ENCODE measurements at places on chromosomes 6 and 20.
A peak's percentile ranks its signal among the peaks of the same experiment; 100 is the strongest.

- no peak for DNase-seq
Observed at GRCh38 chr6:96925290-96925687, 761 bp downstream of the KLHL32 start.

DNA sequence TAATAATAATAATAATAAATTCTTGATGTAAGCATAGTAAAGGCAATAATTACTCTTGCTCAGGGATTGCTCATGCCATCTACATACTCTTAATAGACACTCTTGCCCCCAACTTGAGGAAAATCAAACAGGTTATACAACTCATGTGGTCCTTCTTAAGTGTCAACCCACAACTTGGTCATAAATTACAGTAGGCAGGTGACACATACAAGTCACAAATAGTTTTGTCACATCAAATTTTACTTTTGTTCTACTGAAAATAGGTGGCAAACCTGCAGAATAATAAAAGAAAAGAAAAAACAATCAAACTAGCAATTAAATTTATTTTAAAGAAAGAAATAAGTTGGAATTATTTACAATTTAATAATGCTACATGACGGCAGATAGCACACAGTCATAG, 1.6 kb downstream of the ME1 start:
- no peak for DNase-seq

DNA sequence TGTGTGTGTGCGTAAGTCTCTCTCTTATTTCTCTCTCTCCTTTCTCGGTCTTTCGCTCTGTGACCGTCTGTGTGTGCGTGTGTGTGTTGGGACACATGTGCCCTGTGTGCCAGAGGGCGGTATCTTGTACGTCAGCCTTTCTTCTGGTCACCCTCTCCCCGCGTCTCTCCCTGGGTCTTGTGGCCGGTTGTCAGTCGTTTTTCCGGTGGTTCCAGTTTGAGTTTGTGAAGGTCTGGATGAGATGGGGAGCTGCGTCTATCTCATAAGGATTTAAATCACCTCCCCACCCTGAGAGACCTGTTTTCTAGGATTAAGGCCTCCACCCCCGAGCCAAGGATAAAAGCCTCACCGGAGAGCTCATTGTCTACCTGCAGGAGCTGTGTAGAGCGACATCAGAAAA, 295.5 kb upstream of the ZNF337 start:
- DNase-seq = no peak

- DNase-seq = no peak
Observed at GRCh38 chr6:109081026-109081425, 13.6 kb downstream of the SESN1 start.

- no peak for DNase-seq
Observed at GRCh38 chr6:139372326-139373153, 1.9 kb downstream of the CITED2 start.

- no peak for DNase-seq
Observed at GRCh38 chr20:51600016-51600420, 57.5 kb upstream of the NFATC2 start.

DNA sequence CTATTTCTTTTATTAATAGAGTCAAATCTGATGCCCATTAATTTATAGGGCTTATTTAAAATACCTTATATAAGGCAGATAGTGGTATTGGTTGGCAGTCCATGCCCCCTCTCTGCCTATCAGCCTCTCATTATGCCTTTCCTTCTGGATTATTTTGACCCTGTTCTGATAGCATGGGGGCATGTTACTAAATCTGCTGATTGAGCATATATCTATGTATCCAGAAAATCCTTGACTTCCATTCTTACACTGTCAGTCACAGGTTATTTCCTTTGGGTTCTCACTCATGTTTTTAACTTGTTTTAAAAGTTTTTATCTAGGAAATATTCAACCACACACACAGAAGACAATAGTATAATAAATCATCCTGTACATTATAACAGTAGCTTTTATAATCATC, 1184.9 kb downstream of the HACE1 start:
- DNase-seq = no peak

GRCh38 chr20:64000906-64001305, 20.0 kb downstream of the PRPF6 start:
- DNase-seq = no peak

DNA sequence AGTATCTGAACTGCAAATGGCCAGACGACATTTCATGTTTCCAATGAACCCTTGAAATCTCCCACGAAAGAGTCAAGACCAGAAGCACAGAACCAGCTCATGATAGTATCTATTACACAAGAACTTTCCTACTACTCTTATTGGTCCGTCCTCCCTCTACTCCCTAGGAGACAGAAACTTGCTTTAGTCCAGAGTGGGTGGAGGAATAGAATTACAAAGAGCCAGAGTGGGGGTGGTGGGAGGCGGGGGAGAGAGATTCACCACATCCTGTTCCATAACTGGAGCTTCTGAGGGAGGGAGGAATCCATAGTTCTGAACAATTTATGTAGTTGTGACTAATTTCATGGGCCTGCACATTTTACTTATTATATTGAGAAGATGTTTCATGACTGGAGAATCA, 18.5 kb upstream of the WFDC10A start:
- DNase-seq = peak; percentile 87

DNA sequence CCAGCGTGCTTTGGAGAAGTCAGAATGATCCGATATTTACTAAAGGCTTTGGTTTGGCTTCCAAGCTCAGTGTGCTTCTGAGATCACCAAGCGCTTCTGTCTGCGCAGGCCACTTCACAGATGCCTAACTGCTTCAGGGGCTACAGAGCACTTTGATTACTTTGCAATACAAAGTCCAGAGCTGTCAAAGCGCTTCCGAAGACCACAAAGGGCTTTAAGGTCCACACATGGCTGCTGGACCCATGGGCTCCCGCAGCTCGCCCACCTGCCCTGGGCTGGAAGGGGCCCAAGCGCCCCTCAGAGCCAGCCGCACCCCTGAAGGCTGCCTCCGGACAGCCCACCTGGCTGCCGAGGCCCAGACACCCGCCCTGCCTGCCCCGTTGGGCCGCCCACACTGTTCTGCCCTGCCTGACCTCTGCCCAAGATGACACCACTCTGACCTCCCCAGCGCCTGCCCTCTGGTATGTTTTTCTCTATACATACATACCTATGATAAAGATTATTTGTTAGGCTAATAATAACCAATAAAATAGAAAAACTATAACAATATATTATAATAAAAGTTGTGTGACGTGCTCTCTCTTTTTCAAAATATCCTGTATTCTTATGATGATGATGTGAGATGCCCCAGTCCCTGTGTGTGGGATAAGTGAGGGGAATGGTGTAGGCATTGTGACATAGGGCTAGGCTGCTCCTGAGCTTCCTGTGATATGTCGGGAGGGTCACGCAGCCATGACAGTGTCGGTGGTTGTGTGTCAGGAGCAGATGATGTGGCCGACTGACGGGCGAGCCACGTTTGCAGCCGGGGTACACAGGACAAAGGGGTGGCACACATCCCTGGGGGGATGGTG, 22.6 kb downstream of the DYNLT1 start:
- no peak for DNase-seq

- no peak for DNase-seq
Observed at GRCh38 chr20:10225439-10226060, 6.9 kb downstream of the SNAP25 start.

DNA sequence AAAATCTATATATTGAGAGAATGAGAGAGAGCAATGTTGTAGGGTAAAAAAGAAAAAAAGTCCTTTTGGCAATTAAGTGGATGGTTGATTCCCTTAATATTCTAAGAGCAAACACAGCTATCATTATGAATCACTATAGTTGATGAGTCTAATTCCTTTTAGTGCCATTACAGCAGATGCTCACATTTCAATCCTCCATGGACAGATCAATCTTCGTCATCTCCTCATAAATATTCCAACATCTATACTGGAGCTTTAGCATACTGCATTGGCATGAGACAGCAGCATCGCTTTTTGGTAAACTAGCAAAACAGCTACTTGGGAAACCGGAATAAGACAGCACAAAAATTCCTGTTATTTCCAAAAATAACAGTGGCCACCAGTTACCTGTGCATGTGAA, 796.7 kb downstream of the QKI start:
- no peak for DNase-seq

DNA sequence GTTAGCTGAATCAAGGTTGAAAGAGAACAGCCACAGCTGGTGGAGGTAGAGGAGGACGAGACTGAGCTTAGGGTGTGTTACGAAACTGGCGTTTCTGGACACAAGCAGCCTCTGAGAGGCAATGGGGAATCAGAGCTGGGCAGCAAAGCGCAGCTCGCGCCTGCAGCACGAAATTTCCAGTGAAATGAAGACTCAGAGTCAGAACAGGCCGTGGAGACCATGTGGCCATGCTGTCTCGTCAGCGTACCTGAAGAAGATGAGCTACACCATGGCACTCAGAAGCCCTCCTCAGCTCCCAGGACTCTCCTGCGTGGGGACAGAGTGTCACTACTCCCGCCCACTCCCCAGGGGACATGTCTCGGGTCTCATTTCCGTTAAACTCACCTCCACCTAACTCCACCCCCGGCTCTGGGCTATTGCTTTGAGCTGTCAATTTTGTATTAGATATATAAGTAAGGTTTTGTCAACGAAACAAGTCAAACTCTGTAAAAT, 256.9 kb downstream of the ERMARD start:
- no peak for DNase-seq

DNA sequence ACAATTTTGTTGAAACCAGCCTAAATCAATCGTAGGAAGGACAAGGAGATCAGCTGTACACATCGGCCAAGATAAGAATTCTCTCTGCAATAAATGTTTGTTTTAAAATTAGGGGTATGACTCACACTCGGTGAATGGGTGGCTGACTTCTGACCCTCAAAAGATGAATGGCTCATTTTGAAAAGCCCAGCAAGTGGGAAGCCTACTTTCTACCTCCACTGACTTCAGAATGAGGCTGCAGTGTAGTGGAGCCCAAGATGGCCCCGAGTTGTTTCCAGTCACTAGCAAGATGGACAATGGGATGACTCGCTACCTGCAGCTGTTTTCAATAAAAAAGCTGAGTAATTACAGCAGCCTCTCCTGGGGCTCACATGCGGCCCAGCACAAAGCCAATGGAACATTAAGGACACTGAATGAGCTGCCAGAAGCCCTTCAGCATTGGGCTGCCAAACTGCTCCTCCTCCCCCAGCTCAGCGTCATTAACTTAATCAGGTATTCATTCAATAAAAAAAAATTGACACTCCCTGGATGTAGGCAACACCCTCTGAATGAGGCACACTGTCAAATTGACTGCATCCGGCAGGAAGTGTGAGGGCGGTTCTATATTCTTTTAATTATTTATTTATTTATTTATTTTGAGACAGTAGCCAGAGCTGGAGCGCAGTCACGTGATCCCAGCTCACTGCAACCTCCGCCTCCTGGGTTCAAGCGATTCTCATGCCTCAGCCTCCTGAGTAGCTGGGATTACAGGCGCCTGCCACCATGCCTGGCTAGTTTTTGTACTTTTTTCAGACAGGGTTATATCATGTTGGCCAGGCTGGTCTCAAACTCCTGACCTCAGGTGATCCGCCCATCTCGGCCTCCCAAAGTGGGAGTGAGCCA, 107.3 kb downstream of the GMPR start:
- peak; percentile 75 for DNase-seq

DNA sequence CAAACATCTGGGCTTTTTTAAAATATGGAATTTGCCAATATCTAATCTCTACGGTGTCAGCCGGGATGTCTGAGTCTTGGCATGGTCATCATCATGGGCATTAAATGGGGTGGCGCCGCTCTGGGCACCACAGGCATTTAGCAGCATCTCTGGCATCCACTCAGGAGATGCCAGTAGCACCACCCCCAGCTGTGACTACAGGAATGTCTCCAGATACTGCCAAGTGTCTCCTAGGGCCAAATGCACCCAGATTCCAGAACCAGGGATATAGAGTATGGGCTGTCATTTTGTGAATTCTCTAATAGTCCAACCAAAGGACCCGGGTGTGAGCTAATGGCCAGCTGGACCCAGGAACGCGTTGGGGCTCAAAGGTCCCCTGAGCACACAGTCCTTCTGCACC, 361.0 kb downstream of the TAF4 start:
- DNase-seq = peak; percentile 43

GRCh38 chr6:22886650-22887581, 317.6 kb downstream of the HDGFL1 start:
- DNase-seq = peak; percentile 32

DNA sequence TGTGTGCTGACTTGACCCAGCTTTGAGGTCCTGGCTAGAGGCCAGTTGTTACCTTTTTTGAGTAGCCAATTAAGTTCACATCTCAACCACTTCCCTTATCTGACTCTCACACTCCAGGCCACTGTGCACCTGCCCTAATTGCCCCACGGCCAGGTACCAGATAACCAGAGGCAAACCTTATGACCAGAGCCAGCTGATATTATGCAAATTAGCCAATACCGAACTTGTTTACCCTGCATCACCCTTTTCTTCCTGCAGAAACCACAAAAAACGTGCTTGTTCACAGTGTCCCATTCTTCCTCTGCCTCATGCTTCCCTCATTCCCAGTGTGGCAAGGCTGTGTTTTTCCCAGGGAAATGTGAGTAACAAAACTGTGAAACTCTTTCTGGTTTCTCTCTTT, 89.3 kb downstream of the HTR1B start:
- no peak for DNase-seq

GRCh38 chr6:14423955-14424354, 306.4 kb downstream of the CD83 start:
- DNase-seq = no peak

DNA sequence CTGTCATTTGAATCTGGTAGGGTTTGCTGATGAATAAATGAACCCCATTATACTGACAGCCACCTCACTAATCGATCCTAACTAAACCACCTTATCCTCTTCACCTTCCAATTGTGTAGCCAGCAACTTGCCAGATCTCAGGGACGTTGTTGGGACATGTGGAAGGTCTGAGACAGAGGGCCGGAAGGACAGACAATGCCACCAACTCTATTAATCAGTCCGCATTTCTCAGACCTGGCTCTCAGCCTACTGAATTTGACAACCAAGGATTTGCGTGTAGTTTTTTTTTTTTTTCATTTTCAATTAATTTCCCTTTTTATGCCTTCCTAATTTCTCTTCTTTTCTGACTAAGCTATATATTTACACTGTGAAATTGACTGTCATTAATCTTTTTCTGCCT, 122.5 kb downstream of the CARMIL1 start:
- no peak for DNase-seq

GRCh38 chr6:43776799-43777776, 7.1 kb downstream of the VEGFA start:
- DNase-seq = no peak
